ENCODE measurements at places on chromosomes 16 and 17.

DNA sequence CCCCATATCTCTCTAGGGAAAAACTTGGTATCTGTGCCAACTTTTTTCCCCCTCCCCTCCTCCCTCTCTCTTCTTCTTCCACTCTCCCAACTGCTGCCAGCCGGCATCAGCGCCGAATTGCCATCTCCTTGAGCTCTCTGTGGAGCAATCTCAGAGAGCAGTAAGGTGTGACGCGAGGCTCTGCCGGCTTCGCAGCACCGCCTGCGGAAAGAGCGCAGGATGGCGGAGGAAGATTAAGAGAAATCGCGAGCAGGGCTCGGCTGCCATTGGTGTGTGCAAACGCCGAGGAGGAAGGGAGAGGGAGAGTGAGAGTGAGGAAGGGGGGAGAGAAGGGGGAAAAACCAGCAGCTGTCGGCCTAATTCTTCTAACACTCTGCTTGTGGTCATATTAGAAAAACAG lies 44.2 kb downstream of the NEUROD2 start:
- no peak for DNase-seq

- no peak for DNase-seq
Measured at GRCh38 chr16:70686376-70687101, 686 bp upstream of the MTSS2 start.

GRCh38 chr16:66416939-66417700 lies 10.0 kb upstream of the BEAN1 start:
- DNase-seq = no peak

DNA sequence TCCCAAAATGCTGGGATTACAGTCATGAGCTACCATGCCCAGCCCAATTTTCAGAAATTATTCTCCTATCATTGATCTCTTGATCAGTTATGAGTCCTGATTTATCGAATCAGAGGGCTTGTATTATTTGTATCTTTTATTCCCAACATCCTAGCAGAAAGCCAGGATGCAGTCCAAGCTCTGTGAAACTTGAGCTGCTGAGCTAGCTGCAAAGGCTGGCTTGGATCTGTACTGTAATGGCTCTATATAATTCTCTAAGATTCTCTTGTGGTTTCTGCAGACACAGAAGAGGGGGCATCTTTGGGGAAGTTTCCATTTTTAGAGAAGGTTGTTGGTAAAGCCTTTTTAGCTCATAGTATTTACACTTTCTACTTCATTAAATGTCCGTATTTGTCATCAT lies 227.1 kb downstream of the MAP2K4 start:
- DNase-seq = no peak

- no peak for DNase-seq
Measured at GRCh38 chr16:10995565-10995964, 51.2 kb downstream of the CLEC16A start.

- DNase-seq = no peak
Measured at GRCh38 chr17:68295086-68295485, 3.8 kb downstream of the ARSG start.

GRCh38 chr17:67489273-67489672 lies 112.2 kb downstream of the PITPNC1 start:
- DNase-seq = no peak

DNA sequence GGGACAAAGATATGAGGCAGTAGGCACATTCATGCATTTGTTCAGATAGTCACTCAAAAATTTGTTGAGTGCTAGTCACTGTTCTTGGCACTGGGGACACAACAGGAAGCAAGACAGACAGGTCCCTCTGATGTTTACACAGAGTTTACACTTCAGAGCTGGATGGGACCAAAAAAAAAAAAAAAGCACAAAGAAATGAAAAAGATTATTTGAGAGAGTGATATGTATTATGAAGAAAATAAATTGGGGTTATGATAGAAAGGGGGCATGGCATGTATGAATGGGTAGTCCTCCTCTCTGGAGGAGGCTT lies 3.5 kb upstream of the YPEL2 start:
- no peak for DNase-seq

- DNase-seq = no peak
Measured at GRCh38 chr16:47180073-47180472, 36.3 kb upstream of the NETO2 start.

DNA sequence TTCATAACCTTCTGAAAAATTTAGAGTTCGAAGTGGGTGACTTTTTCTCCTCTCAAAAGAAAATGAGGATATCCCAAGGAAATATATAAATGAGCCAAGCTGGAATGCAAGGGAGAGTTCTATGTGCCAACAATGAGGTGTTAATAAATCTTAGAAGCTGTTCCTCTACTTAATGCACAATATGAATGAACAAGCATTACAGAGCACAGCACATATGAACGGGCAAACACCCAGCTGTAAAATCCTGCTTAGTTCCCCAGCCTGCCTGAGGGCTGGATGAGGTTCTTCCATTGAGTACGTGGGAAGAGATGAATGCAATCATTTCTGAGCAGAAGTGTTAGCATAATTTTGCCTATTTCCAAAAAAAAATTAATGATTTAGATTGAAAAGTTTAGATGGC lies 58.1 kb downstream of the WDR59 start:
- no peak for DNase-seq
